NT2/D1 (cell line): ENCODE measurements at places on chromosomes 2 and 18.

GRCh38 chr18:74040459-74041332 is 106.9 kb downstream of the FBXO15 start:
- peak; percentile 28 for DNase-seq

- DNase-seq, result no peak
These were observed 617.5 kb downstream of the NR4A2 start for GRCh38 chr2:155714983-155715382.

- DNase-seq, result no peak
These were observed 90.6 kb downstream of the PLEKHM3 start for GRCh38 chr2:207934720-207935119.

DNA sequence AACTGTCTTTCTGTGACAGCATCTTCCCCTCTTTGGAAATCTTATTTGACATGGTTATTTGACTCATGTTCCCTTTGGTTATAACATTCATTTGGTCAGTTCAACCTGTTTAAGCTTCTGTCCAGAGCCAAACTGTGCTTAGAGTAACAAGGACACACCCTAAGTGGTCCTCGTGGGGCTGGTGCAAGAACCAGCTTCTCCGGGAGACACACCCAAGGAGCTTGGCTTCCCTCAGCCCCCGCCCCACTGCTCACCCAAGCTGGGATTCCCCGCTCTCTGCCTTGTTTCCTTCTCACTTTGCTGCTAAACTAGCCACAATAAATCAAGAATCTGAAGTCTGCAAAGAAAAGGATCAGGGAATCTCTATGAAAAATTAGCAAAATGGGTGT is 1.4 kb downstream of the SCYGR3 start:
- DNase-seq, result no peak

- DNase-seq, result no peak
These were observed 344.8 kb downstream of the TGIF1 start for GRCh38 chr18:3794537-3795348.

- DNase-seq, result no peak
These were observed 483.8 kb downstream of the TDRD15 start for GRCh38 chr2:21607572-21607971.

DNA sequence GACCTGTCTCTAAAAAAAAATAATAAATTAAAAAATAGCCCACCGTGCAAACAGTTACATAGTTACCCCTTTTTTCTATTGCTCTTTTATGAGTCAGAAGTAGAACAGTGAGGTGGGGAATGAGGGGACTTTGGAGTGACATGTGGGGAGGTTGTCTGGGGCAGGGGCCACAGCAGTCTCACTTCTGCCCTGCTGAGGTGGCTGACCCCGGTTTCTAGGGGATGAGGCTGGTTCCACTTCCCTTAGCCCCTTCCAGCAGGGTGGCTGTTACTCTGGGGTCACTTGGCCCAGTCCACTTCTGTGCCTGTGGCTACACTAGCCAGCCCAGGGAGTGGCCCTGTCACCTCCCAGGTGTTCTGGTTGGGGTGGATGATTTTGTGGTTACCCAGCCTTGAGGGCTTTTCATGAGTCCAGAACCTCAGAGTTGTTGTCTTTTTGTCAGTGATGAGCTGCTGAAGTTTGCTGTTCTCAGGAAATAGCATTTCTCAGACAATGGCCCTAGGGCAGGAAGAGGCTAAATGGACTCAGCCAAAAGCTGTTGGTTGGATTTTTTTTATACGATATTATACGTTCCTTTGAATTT is 28.0 kb upstream of the SCLY start:
- DNase-seq, result no peak

DNA sequence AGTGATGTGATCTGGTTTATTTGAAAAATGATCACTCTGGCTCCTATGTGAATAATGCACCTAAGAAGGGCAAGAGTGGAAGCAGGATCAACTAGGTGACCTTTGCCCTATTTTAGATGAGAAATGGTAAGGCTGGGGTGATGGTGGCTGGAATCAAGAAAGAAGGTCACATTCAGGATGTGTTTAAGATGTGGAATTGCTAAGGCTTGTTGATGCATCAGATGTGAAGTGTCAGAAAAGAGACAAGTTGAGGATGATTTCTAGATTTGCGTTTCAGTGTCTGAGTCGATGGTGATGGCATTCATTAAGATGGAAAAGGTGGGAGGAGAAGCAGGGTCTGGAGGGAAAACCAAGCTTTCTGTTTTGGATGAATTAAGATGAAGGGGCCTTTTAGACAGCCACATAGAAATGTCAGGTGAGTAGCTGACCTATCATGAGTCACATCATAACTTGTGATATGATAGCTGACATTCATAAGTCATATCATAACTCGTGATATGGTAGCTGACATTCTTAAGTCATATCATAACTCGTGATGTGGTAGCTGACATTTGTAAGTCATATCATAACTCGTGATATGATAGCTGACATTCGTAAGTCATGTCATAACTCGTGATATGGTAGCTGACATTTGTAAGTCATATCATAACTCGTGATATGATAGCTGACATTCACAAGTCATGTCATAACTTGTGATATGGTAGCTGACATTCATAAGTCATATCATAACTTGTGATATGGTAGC is 101.2 kb upstream of the SEC11C start:
- no peak for DNase-seq

DNA sequence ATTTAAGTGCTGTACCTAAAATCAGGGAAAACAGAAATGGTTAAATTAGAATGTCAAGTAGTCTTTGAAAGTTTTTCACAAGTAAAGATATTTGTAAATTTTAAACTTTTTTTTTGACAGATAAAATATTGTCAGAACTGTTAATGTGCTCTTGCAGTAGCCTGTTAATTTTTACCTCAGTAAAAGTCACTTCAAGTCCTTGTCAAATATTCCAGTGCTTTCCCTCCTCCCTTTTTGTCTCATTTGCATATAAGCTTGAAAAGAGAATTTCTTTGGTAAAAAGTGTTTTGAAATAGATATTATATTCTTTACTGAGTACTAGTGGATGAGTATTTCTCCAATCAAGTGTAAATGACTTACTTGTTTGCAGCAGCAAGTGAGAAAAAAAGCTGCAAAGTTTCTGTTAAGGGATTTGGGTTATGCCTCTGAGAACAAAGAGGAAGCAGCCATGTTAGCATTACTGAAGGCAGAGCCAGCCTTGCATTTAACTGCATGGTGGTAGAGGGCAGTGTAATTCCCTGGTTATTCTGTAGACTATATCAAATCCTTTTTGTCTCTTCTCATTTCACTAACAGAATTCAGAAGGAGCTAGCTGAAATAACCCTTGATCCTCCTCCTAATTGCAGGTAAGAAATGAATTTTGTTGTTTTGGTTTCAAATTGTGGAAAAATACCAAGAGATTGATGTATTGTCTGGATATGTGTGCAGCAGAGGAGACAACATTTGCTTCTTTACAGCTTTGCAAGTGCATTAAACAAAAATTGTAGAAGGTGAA is 3.2 kb downstream of the UBE2E3 start:
- DNase-seq, result peak; percentile 42

DNA sequence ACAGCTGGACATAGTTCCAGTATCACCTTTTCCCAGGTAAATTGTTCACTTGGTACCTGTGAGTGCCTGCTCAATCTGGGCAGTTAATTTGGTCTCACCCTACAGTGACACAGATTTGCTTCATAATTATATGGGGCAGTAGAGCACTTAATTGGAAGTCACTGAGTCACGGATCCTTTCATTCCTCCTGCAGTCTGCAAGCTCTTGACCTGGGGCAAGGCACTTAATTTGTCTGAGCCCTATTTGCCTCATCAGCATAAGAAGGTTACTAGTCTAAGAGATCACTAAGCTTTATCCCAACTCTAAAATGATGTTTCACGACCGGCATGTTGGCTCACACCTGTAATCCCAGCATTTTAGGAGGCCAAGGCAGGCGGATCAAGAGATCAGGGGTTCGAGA is 8.9 kb downstream of the FBXO36 start:
- no peak for DNase-seq

GRCh38 chr2:23350792-23351355 is 34.1 kb upstream of the KLHL29 start:
- DNase-seq, result no peak

DNA sequence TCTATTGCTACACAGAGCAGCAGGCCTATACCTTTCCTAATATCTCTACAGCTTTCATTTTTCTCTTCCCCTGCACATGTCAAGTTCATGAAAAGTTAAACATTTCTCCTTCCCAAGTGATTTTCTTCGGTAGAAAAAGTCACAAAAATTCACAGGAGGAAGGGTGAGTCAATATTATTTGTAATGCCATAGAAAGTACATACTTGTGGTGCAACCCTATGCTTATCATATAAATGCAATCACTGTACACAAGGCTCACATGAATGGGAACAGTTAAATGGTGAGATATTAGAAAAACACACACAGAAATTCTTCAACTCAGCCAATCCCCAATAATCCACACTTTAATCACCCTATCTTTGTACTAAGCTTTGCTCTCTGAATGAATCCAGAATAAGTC is 651.6 kb downstream of the LRRTM4 start:
- DNase-seq, result no peak

- DNase-seq, result peak; percentile 54
These were observed 165.6 kb downstream of the TMEFF2 start for GRCh38 chr2:192029089-192029488.

DNA sequence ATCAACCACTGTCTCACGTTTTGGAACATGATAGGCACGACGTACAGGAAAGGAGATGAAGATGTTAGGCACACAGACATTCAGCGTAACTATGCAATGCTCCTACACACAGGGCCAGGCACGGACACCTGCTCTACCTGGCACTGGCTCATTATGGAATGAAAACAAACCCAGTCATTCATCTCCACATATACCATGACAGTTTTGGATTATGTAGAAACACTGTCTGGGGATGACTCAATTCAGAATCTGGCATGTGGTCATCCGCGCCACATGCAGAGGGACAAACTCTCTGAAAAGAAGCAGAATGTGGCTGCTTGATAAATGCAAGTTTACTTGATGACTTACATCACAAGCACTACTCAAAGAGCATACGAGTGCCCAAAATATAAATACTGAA is 29.5 kb upstream of the NFU1 start:
- no peak for DNase-seq

DNA sequence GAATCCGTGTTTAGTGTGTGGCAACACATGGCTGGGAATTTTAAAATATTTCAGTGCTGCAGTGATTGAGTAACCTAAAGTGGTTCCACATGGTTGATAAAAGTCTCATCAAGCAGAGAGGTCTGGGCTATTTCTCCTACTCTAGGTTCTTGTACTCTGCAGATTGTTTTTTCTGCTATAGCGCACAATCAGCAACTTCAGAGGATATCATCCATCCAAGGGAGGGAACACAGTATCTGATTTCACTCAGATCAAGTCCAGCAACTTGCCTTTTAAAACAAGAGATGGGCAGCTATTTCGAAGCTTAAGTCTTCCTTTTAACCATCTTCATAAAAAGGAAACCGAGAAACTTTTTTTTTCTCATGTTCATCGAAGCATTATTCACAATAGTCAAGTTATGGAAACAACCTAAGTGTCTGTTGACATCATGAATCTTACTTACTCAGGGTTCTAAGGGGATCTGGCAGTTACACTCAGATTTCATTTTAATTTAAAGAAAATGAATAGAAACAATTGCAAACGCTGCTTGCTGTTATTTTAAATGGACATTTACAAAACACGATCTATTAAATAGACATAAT is 172.7 kb upstream of the TRIB2 start:
- no peak for DNase-seq

GRCh38 chr2:24821433-24821891 is 28.2 kb downstream of the CENPO start:
- no peak for DNase-seq
